Activated CD4-positive, alpha-beta T cell treated with anti-CD3 and anti-CD28 coated beads for 24 hours (primary cell): ENCODE measurements at places on chromosomes 5 and 9.

- no peak for DNase-seq
These were observed 23.5 kb downstream of the NMRK1 start for GRCh38 chr9:75064307-75065025.

- no peak for DNase-seq
These were observed 46.5 kb downstream of the NEK6 start for GRCh38 chr9:124304285-124304684.

DNA sequence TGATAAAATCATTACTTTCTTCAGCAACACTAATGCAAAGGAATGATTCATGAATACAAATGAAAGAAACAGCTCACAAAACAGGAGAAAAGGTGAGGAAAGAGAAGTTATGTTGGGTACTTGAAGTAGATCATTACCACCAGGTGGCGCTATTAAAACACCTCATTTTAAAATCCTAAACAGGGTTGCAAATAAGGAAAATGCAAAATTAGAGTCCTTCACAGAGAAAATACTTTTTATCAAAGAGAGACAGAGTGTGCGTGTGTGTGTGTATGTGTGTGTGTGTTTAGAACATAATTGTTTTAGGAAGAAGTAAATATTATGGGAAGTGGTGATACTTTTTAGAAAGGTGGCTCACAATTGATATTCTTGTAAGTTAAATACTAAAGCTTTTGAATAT, 49.5 kb upstream of the CD180 start:
- DNase-seq: no peak

GRCh38 chr9:4713849-4714248, 27.2 kb downstream of the AK3 start:
- DNase-seq: no peak

DNA sequence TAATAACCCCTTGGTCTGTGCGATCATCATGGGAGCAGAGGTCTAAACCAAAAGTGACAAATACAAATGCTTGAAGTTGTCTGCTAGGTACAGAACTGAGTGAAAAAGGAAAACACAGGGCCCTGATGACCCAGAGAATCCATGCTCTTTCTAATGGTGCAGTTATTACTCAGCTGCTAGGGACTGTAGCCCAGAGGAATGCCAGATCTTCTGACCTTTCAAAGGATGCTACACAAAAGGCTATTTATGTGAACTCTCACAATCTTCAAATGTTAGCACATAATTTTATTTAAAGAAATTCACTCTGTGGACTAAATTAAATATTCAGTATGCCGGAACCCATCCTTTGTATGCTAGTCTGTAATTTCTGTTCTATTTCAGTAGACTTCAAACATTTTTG, 79.9 kb downstream of the PRR16 start:
- DNase-seq: no peak

DNA sequence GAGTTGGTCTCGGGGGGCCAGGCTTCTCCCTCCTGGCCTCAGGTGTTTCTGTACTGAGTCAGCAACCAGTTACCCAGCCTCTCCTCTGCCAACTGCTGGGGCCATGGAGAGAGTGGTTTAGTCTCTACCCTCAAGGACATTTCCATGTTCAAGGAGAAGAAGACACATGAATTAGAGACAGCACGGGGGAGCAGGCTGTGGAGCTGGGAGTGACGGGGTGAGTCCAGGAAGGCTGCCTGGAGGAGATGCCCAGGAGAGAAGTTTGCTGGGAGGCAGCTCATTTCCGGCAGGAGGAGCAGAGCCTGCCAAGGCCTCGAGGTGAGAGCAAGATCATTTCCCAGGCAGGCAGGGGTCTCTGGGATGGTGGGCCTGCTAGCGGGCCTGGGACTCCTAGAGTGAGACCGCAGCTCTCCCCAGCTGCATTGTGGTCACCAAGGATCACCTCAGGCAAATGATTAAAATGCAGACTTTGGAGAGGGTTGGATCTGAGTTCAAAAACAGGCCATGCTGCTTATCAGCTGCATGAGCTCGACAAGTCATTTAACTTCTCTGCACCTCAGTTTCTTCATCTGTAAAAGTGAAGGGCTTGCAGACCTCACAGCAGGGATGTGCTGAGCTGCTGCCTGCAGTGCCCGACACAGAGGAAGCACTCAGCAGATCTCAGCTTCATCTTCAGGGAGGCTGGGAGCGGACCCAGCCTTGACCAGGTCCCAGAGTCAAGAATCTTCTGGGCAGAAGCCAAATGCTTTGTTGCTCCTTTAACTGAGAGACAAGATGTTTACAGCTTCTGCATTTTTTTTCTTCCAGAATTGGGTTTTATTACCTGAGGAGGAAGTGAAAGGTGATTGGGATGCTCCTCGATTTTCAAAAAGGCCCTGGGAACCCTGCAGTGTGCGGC, 35.2 kb downstream of the NEK6 start:
- DNase-seq: no peak
